ENCODE measurements at places on chromosomes 13 and 19.

- DNase-seq = no peak
These were observed 1.2 kb upstream of the DNAJB1 start for GRCh38 chr19:14519245-14519859.

DNA sequence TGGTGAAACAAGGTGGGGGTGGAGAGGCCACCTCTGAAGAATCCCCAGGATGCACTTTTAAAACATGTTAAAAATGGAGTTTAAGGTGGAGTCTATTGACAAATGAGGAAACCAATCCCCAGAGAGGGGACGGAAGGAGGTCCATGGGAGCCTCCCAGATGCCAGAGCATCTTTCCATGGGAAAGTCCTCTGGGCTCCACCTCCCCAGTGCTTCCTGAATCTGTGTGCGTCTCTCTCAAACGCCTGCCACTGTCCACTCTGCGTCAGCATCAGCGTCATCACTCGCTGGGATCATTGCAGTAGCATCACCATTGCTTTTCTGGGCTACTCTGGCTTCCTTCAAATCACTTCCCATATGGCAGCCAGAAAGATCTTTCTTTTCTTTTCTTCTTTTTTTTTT lies 6.2 kb downstream of the GPR4 start:
- no peak for DNase-seq

- DNase-seq = no peak
These were observed 1.1 kb downstream of the COMP start for GRCh38 chr19:18789883-18790565.

- no peak for DNase-seq
These were observed 17.7 kb upstream of the SLC35E1 start for GRCh38 chr19:16589917-16590316.

- no peak for DNase-seq
These were observed 38.5 kb upstream of the FGF14 start for GRCh38 chr13:102440259-102440936.

DNA sequence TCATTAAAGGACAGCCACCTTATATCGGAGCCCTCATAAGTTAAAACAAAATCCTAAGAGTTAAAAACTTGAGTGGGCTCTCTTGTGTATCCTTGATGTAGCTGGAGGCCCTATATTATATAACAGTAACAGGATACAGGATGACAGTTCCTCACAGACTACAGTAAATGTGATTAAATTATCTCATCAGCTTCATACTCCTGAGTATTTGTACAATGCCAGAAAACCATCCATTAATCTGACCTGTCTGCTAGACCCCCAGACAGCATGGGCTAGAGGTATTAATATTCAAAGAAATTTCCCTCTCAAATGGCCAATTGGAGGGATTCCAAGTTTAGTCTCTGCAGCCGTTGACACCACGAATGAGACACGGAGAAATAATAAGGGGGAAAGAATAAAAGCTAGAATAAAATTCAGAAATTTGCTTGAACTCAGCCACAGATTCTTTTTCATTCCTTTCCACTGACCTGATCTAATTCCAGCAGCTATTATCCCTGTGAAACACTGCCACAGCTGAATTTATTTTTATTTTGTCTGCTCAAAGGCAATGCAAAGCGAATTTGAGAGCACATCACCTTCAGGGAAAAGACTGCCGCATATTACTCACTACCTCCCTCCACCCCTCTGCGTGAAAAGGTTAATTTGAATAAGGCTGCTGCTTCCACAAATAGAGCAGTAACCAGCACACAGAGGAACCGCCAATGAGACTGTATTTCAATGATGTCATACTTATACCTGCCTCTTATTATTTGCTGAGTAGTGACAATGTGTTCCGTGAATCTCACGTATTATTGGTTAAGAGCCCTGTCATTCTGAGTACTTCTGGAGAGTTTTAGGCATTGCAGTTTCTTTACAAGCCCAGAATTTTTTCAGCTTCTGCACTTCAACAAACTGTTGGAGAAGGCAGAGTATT lies 155.9 kb upstream of the KLF12 start:
- peak; percentile 48 for DNase-seq

- no peak for DNase-seq
These were observed 23.2 kb upstream of the NCCRP1 start for GRCh38 chr19:39173502-39173991.

- no peak for DNase-seq
These were observed 1230.9 kb upstream of the SLC10A2 start for GRCh38 chr13:104297075-104297474.

DNA sequence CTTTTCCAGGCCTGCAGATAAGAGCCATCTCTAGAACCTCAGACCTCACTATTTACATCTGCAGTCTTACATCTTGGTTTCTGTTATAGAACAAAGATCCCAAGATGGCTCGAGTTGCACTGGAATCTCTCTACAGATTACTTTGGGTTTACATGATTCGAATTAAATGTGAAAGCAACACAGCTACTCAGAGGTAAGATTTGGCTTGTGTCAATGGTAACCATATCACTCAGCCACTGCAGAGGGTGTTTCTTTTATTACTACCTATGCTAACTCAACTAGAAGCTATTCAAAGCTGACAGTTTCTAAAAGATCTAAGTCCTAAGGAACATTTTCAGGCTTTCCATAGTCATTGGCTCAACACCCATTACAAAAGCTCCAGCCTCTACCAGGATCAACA lies 115.6 kb downstream of the FRY start:
- DNase-seq = no peak

GRCh38 chr13:27665333-27665732 lies 43.6 kb downstream of the POLR1D start:
- no peak for DNase-seq

DNA sequence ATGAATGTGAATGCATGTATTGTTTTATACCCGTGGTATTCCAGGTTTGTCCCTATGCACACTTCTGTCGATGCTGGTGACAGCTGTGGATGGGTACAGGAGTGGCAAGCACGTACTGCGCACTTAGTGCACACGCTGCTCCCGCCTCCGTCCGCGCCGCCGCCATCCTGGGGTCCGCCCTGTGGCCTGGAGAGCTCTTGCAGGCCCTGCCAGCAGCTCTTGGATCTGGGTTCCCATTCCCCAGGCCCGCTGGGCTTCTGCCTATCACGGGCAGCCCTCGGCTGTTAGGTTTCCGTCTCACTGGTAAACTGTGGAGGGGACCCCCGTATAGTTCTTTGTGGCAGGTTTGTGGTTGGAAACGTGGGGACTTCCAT lies 4.0 kb downstream of the GNA11 start:
- DNase-seq = no peak

- DNase-seq = no peak
These were observed 8.6 kb downstream of the ZNF444 start for GRCh38 chr19:56149656-56150038.

DNA sequence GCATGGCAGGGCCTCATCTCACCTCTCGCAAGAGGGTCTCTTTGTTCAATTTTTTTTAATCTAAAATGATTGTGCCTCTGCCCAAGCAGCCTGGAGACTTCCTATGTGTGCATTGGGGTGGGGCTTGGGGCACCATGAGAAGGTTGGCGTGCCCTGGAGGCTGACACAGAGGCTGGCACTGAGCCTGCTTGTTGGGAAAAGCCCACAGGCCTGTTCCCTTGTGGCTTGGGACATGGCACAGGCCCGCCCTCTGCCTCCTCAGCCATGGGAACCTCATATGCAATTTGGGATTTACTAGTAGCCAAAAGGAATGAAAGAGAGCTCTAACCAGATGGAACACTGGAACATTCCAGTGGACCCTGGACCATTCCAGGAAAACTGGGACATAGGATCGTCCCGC lies 8.0 kb downstream of the FXYD3 start:
- DNase-seq = no peak

GRCh38 chr13:106709522-106709921 lies 141.6 kb upstream of the ARGLU1 start:
- no peak for DNase-seq
